T-helper 2 cell treated with Interferon-gamma antibody and Interleukin-4, amounts not matched to agents 5 μg/mL and 100 μg/mL, for 36 hours (primary cell): ENCODE measurements at places on chromosomes 11 and 22.

GRCh38 chr22:17373855-17374254 is 4.6 kb downstream of the CECR2 start:
- H3K27me3 ChIP-seq: peaks cover 29% of the 10 kb centered on the region
- no peak overlapping the region for H3K27ac ChIP-seq
- no peaks in the 10 kb centered on the region for H3K36me3 ChIP-seq
- DNase-seq: no peak
- H3K4me1 ChIP-seq: peaks cover 5% of the 10 kb centered on the region

GRCh38 chr11:115848080-115848479 is 343.9 kb upstream of the CADM1 start:
- H3K27ac ChIP-seq: no peak overlapping the region
- peaks cover 6% of the 10 kb centered on the region for H3K4me1 ChIP-seq
- H3K36me3 ChIP-seq: no peaks in the 10 kb centered on the region
- H3K27me3 ChIP-seq: no peaks in the 10 kb centered on the region

- H3K4me1 ChIP-seq: peaks cover 13% of the 10 kb centered on the region
- DNase-seq: no peak
- H3K27ac ChIP-seq: no peak overlapping the region
- H3K27me3 ChIP-seq: no peaks in the 10 kb centered on the region
Measured at GRCh38 chr22:28783786-28784671, 11.5 kb downstream of the CCDC117 start.

- DNase-seq: no peak
- H3K27ac ChIP-seq: no peak overlapping the region
Measured at GRCh38 chr11:103530257-103530656, 421.0 kb downstream of the DYNC2H1 start.

DNA sequence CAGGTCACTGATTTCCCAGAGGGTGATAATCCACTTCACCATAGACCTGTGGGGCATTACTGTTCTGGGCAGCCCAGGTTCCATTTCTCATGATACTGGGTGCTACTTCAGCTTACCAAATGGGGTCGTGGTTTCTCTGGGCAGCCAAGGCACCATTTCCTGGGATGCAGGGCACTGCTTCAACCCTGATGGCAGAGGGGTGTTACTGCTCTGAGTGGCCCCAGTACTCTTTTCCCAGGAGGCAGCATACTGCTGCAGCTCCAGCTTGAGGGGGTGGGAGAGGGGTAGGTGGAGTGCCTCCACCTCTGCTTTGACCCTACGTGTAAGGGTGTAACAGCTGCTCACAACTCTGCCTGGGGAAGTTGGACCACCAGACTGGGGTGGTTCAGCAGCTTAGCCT is 51.1 kb downstream of the PRMT3 start:
- H3K27ac ChIP-seq: no peak overlapping the region
- H3K4me1 ChIP-seq: peaks cover under 1% of the 10 kb centered on the region
- no peaks in the 10 kb centered on the region for H3K27me3 ChIP-seq
- peaks cover 14% of the 10 kb centered on the region for H3K36me3 ChIP-seq

GRCh38 chr22:39364714-39365491 is 15.1 kb downstream of the SYNGR1 start:
- H3K36me3 ChIP-seq: no peaks in the 10 kb centered on the region
- H3K4me1 ChIP-seq: no peaks in the 10 kb centered on the region
- DNase-seq: no peak

DNA sequence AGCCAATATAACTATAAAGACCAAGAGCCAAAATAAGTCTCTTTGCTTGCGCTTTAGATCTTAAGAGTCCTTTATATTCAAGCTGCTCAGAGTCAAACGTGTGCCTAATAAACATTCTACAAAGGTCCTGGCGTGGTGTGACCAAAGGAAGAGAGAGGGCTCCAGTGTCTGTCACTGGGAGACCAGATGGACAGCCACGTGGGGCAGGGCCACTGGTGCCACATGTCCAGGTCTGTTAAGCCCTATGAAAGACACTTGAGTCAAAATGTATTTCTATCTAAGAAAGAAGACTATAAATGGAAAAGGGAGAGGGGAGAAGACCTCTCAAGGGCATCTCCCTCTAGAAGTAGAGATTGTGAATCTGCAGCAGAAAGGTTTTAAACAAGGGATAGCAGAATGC is 32.2 kb upstream of the EHF start:
- no peak overlapping the region for H3K27ac ChIP-seq
- H3K36me3 ChIP-seq: no peaks in the 10 kb centered on the region
- no peak for DNase-seq
- no peaks in the 10 kb centered on the region for H3K4me1 ChIP-seq
- peaks cover 47% of the 10 kb centered on the region for H3K27me3 ChIP-seq

DNA sequence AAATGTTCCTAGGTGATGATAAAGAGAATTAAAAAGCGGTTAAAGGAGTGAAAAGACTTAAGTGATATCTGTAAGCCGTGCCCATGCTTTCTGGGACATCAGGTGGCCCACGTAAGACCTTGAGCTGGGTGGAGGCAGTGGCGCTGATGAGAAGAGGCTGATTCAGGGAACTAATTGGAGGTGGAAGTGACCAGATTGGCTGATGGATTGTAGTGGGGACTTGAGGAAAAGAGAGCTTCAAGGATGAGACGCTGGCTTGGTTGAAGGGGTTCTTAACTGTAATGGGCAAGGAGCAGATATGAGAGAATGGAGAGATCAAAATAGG is 69.1 kb upstream of the EP300 start:
- peaks cover 2% of the 10 kb centered on the region for H3K36me3 ChIP-seq
- peaks cover 17% of the 10 kb centered on the region for H3K27me3 ChIP-seq
- peaks cover 14% of the 10 kb centered on the region for H3K4me1 ChIP-seq

DNA sequence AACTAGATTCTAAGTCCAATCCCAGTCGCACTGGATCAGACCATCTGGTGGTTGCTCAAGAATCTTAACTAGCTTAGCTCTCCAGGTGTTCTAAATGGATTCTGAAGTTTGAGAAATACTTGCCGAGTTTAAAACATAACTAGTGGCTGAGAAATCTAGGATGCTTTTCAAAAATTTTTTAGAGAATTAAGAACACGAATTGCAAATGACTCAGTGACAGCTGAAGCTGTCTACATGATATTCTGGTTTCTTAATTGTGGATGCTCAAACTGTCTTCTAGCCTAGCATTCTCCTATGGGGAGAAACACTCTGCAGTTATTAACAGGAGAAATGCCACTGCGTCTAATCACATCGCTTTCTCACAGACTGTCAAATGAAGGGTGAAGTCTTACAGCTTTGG is 20.2 kb upstream of the TP53AIP1 start:
- H3K36me3 ChIP-seq: peaks cover 2% of the 10 kb centered on the region
- peak overlapping the region; percentile 50 for H3K4me3 ChIP-seq
- peaks cover 8% of the 10 kb centered on the region for H3K27me3 ChIP-seq
- peaks cover 43% of the 10 kb centered on the region for H3K4me1 ChIP-seq
- H3K27ac ChIP-seq: no peak overlapping the region

DNA sequence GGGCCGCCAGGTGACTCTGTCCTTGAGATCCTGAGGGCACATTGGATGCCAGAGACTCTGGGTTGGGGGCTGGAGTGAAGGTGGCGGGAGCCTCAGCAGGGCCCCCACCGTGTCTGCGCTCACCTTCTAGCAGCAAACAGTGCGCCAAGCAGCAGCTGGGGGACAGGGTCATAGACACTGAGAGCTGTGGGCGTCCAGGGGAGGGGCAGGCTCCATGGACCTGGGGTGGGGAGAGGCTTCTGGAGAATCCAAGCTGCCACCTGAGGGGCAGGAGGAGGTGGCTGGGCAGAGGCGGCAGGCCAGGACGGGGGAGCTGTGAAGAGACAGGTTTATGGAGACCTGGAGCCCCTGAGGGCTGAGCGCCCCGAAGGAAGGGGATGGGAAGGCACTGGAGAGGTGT is 8.0 kb downstream of the PHRF1 start:
- no peaks in the 10 kb centered on the region for H3K27me3 ChIP-seq
- H3K36me3 ChIP-seq: peaks cover 40% of the 10 kb centered on the region
- no peak overlapping the region for H3K27ac ChIP-seq
- H3K4me3 ChIP-seq: no peak overlapping the region
- no peak for DNase-seq
- peaks cover 29% of the 10 kb centered on the region for H3K4me1 ChIP-seq

DNA sequence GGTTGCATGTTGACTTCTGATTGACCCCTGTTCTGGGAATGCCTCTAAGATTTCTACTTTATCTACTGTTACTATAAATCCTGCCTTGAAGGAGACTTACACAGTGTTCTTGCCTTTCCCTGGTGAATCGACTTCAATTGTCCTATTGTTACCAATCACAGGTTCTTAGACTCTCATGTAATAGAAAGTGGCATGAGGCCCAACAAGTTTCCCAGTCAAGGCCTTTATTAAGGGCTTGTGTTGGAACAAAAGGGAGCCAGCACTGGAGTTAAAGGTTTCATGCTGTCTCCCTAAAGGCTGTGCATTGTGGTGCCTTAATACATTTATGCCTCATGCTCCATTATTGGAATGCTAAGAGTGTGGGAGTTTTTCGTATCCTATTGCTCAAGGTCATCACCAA is 23.3 kb downstream of the MS4A2 start:
- H3K4me3 ChIP-seq: no peak overlapping the region
- DNase-seq: no peak
- no peaks in the 10 kb centered on the region for H3K36me3 ChIP-seq
- no peaks in the 10 kb centered on the region for H3K27me3 ChIP-seq

DNA sequence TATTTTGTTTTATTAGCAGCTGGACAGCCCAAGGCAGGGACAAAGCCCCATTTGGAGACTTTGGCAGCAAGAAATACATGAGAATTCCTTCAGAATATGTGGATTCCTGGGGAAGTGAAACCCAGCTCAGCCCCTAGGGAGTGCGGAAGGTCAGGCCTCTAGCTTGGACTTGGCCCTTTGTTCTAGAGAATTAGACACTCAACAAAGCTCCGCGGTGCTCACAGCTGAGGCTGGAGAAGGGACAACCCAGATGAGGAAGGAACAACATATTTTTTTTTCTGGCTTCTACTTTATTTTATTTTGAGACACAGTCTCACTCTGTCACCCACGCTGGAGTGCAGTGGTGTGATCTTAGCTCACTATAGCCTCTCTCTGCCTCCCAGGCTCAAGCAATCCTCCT is 44.7 kb upstream of the SEPTIN5 start:
- no peak overlapping the region for H3K4me3 ChIP-seq
- peaks cover 5% of the 10 kb centered on the region for H3K27me3 ChIP-seq
- H3K27ac ChIP-seq: no peak overlapping the region
- DNase-seq: no peak
- no peaks in the 10 kb centered on the region for H3K36me3 ChIP-seq

- no peak for DNase-seq
- H3K27ac ChIP-seq: no peak overlapping the region
- no peaks in the 10 kb centered on the region for H3K36me3 ChIP-seq
- peaks cover 7% of the 10 kb centered on the region for H3K27me3 ChIP-seq
Measured at GRCh38 chr11:122523846-122524805, 131.4 kb upstream of the UBASH3B start.

- no peak overlapping the region for H3K27ac ChIP-seq
- peaks cover 21% of the 10 kb centered on the region for H3K4me1 ChIP-seq
- H3K27me3 ChIP-seq: peaks cover 5% of the 10 kb centered on the region
- DNase-seq: no peak
Measured at GRCh38 chr11:113444502-113445123, 30.6 kb downstream of the DRD2 start.

- H3K4me1 ChIP-seq: peaks cover 19% of the 10 kb centered on the region
- peak overlapping the region; percentile 81 for H3K27ac ChIP-seq
- DNase-seq: peak; percentile 16
- H3K4me3 ChIP-seq: peak overlapping the region; percentile 83
- no peaks in the 10 kb centered on the region for H3K27me3 ChIP-seq
- H3K36me3 ChIP-seq: peaks cover 16% of the 10 kb centered on the region
Measured at GRCh38 chr11:119029340-119030028, 1.2 kb downstream of the SLC37A4 start.

- no peaks in the 10 kb centered on the region for H3K36me3 ChIP-seq
- H3K27ac ChIP-seq: no peak overlapping the region
- no peak overlapping the region for H3K4me3 ChIP-seq
- no peak for DNase-seq
- peaks cover 3% of the 10 kb centered on the region for H3K27me3 ChIP-seq
Measured at GRCh38 chr11:14230407-14230806, 128.6 kb downstream of the RRAS2 start.

- H3K27me3 ChIP-seq: no peaks in the 10 kb centered on the region
- H3K27ac ChIP-seq: no peak overlapping the region
- no peaks in the 10 kb centered on the region for H3K36me3 ChIP-seq
- no peaks in the 10 kb centered on the region for H3K4me1 ChIP-seq
- DNase-seq: no peak
Measured at GRCh38 chr11:21372672-21373071, 703.3 kb downstream of the NELL1 start.

DNA sequence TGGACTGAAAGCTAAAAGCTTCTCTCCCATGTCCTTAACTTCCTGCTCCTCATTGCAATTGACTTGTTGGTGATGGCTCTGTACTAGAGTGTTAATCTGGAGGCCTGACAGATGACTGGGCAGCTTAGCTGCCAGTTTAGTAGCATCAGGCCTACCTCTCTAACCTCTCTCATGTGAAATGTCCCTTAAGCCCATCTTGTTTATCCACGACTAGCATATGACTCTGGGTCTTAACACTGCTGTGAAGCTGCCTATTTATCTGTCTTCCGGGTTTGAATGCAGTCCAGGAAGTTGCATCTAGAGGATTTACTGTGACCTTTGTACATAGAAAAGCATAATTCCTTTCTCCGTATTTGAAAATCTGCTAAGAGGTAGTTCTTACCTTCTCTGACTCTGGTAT is 85.3 kb upstream of the HORMAD2 start:
- H3K27me3 ChIP-seq: no peaks in the 10 kb centered on the region
- peaks cover 4% of the 10 kb centered on the region for H3K4me1 ChIP-seq
- H3K36me3 ChIP-seq: peaks cover 19% of the 10 kb centered on the region

- no peaks in the 10 kb centered on the region for H3K4me1 ChIP-seq
- no peak for DNase-seq
- H3K27me3 ChIP-seq: peaks cover 15% of the 10 kb centered on the region
- no peaks in the 10 kb centered on the region for H3K36me3 ChIP-seq
Measured at GRCh38 chr11:130831976-130832375, 84.3 kb downstream of the SNX19 start.

GRCh38 chr11:118398791-118399559 is 2.4 kb upstream of the ATP5MG start:
- H3K4me3 ChIP-seq: peak overlapping the region; percentile 98
- DNase-seq: peak; percentile 45
- H3K4me1 ChIP-seq: peaks cover 53% of the 10 kb centered on the region

DNA sequence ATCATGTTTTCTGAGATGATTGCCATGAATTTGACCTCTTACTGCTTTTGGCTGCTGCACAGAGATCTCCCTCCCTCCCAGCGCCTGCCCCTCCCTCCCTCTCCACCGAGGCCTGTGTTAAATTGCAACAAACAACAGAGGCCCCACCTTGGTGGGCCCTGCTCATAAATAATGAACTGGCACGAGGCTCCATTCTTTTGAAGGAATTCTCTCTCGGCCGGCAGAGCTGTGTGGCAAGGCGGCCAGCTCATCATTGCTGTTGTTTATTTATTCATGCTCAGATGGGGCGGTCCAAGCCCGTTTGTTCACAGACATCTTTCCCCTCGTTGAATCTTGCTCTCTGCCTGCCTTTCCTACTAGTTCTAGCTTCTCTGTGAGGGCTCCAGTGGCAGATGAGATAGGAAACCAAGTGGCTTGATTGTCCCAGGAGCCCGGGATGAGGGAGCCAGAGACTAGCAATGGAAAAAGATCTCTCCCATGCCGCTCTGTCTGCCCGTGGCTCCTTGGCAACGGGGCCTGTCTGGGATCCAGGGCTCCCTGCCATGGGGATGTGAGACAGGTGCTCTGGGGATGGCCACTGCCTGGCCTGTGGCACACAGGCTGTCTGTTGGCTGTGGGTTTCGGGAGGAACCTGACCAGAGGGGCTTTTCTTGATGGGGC is 192.6 kb downstream of the DSCAML1 start:
- peaks cover 9% of the 10 kb centered on the region for H3K4me1 ChIP-seq
- no peak overlapping the region for H3K27ac ChIP-seq
- no peaks in the 10 kb centered on the region for H3K36me3 ChIP-seq
- no peak for DNase-seq
